Daoy (cell line): ENCODE measurements at places on chromosomes 3 and 15. TPM values are rescaled to one million over a fixed set of nuclear protein-coding genes. Genes with fewer than 3 reads are reported as not detected.
A peak's percentile ranks its signal among the peaks of the same experiment; 100 is the strongest.

- no peak for DNase-seq
Observed at GRCh38 chr3:94887065-94887464, 824.2 kb downstream of the NSUN3 start.

DNA sequence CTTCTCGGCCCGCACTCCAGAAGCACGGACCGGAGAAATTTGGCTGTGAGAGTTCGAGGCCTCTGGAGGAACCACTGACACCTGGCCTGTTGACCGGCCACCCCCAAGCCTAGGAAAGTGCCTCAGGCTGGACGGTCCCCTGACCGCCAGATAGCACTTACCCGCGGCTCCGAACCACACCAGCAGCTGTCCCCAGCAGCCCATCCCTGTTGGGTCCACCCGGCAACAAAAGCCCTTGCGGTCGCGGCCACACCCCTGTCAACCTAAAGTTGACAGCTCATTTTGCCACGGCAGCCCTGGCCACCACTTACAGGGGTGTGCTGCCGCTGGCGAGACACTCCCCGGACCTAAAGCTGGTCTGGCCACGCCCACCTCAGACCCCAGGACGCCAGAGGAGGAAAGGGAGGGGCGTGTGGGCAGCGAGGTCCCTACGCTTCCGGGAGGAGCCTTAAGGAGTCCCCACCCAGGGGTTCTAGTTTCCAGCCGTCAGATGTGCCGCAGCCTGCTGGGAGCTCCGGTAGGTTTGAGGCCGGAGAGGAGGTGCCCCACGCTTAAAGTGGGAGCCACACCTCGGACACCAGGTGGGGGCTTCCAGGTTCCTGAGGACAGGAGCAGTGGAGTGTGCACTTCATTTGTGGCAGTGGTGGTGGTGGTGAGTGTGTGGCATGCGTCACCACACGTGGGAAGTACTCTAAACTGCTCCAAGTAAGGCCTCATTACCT is at the start of gene LTK:
LTK (minus strand) TSS at position 322 of the 722 bp plus-strand sequence; CDS start at position 204, 118 bp downstream.
- peak; percentile 69 for DNase-seq

DNA sequence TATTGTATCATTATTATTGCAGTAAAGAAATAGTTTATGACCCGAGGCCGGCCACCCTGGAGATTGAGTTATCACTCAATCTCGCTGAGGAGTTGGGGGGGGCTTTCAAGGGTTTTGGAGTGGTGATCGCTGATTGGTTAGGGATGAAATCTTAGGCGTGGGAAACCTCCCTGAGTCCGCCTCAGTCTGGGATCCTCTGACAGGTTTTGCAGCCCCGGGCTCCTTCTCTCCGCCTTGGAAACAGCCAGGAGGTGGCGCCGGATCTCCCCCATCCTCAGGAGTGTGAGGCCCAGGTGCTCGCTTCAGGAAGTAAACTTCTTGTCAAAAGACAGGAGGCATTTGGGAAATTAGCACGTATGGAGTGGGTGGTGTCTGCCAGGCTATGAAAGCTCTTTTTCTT is 41.1 kb upstream of the SEC61A1 start:
- peak; percentile 56 for DNase-seq

DNA sequence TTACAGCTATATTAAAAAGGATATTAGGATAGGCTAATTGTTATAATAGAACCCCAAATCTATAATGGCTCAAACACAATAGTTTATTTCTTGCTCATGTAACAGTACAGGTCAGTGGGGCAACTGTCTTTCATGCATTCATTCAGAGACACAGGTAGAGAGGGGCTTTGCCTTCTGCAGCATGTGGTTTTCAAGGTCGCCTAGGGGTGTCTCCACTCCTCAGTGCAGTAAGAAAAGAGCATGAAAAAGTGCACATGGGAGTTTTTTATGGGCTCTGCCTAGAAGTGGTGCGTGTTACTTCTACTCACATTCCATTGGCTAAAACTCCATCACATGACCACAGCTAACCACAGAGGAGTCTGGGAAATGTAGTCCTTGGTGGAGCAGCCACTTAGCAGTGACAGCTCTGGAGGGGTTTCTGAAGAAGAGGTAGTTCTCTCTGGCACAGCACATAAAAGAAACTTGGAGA is 1.8 kb downstream of the ZBTB38 start:
- DNase-seq: peak; percentile 88

DNA sequence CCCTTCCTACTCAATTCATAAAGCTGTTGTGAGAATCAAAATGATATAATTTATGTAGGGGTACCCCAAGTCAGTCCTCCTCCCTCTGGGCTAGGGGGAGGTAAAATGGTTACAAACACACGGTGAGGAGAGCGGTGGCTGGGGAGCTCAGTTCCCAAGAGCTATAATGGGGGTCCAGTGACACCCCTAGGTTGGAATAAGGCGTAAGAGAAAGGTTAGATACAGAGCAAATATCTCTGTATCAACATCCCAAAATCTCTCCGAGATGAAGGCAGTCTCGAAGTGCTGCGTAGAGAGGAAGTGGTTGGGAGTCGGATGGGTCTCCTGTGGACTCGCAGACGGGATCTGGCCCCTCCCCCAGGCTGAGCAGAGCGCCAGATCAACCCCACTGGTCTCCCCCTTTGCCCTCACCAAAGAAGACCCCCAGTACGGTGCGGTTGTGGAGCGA is 1.8 kb downstream of the DUOX2 start:
- no peak for DNase-seq

GRCh38 chr3:62007036-62007435 is 366.3 kb downstream of the FEZF2 start:
- DNase-seq: no peak

GRCh38 chr3:170059447-170059846 is 21.7 kb downstream of the GPR160 start:
- no peak for DNase-seq

GRCh38 chr3:48437812-48438211 is 2.1 kb downstream of the CCDC51 start:
- DNase-seq: no peak

- no peak for DNase-seq
Observed at GRCh38 chr15:76056931-76057330, 2.9 kb upstream of the TMEM266 start.

DNA sequence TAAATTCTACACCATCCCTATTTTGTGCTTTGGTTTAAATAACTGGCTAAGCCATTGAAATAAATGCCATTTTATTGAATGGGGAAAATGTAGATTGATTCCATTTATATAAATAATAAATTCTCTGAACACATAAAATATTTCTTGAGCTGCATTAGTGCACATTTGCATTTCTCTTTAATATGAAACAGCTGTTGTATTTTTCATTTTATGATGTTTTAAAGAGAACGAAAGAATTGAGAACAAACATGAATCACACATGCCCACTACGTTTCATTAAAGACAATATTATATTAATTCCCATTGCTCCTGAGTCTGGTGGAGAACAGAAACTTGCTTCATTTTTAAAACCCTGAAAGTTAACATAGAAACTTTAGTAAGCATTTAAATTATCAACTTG is 235.7 kb upstream of the CFAP20DC start:
- no peak for DNase-seq

DNA sequence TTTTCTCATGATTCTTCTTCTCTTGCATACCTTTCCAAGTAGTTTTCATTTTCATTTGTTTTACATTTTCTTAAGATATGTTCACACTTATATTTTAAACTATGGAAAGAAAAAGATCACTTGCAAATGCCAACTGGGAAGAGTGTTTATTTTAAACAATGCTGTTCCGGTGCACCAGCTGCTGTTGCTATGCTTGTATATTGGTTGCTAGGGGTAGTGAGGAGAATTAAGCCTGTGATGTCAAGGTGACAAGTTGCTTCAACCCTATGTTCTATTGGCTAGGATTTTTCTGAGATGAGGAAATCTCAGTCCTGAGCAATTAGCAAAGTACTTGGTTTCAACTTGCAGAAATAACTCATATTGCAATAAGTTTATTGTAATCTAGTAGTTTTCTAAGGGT is 500.1 kb downstream of the MFSD1 start:
- no peak for DNase-seq

DNA sequence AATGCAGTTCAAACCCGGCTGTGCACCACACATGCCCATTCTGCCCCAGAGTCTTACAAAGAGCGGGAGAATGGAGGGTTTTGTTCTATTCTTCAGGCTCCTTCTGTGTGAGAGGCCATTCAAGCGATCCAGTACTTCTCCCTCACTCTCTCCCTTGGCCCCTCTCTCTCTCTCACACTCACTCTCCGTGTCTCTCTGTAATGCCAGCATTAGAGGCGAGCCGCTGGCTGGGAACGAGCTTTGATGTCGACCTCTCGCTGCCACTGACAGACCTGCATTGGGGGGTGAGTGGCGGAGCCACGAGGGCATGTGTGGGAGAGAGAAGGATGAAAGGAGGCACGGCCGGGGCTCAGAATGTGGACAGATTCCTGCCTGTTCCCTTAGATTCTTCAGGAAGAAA is 231.7 kb upstream of the ARRDC4 start:
- peak; percentile 41 for DNase-seq

- DNase-seq: peak; percentile 51
Observed at GRCh38 chr15:68256675-68257450, 20.7 kb upstream of the FEM1B start.

CHST13 gene
- not detected in 2 replicates for total RNA-seq

SPTSSB gene
- total RNA-seq: not detected in 2 replicates

CFAP100 gene
- not detected in 2 replicates for total RNA-seq

ATP13A5 gene
- 0.30 TPM in 1 of 2 replicates, not detected in the other for total RNA-seq

CD96 gene
- not detected in 2 replicates for total RNA-seq

PYGO1 gene
- 3.8 and 9.8 TPM in 2 replicates for total RNA-seq

NPAP1 gene
- 0.03 and 0.17 TPM in 2 replicates for total RNA-seq
